ENCODE measurements at places on chromosomes 1 and 21.

DNA sequence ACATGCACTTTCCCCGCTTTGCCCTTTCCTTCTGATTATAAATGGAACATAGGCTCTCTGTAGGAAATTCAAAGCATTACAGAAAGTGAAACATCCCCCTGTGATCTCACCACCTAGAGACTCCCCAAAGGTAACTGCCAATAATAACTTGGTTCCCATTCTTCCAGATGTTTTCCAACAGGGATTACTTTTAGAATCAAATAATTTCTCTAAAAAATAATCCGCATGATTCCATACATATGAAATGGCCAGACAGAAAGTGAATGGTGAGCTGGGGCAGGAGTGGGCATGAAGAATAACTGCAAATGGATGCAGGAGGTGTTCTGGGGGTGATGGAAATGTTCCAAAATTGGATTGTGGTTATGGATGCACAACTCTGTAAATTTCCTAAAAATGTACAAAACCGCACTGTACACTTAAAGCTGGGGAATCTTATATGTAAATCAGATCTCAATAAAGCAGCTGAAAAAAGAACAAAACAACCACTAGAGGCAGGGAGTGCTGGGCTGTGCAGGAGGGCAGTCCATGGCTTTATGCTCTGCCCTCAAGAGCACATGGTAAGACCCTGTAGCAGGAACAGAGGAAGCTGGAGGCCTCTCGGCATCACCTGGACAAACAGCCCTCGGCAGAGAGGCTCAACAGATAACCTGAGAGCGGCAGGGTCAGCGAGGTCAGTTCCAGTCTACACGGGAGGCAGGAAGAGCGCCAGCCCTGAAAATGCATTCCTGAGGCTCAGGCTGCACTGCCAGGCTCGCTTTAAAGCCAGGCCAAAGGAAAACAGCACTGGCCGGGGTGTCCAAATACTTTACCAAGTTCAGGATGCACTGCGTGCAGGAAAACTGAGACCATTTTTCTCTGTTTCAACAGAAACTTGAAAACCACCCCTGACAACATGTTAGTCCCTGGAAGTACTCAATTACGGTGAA, 39.7 kb downstream of the CAPZB start:
- no peak for DNase-seq

DNA sequence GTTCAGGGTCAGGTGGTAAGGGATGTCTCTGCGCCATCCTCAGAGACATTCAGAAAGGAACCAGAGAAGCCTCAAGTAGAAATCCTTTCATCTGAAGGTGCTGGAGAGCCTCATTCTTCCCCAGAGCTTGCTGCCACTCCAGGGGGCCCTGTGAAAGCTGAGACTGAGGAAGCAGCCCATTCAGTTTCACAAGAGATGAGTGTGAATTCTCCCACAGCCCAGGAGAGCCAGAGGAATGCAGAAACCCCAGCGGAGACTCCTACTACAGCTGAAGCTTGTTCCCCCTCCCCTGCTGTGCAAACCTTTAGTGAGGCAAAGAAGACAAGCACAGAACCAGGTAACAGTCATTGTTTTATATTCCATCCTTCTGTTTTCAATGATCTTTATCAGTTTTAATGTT, 38.7 kb downstream of the ZBTB40 start:
- no peak for DNase-seq

GRCh38 chr1:52928015-52928404, 934 bp downstream of the SCP2 start:
- no peak for DNase-seq

GRCh38 chr1:56993475-56993874, 27.7 kb upstream of the C8B start:
- no peak for DNase-seq

- DNase-seq, result peak; percentile 26
Measured at GRCh38 chr1:21622466-21623315, 46.5 kb downstream of the RAP1GAP start.

GRCh38 chr1:87024936-87025540, 110.6 kb downstream of the HS2ST1 start:
- no peak for DNase-seq

- no peak for DNase-seq
Measured at GRCh38 chr1:115134850-115135480, 45.7 kb upstream of the TSPAN2 start.

All from activated effector memory CD4-positive, alpha-beta T cell treated with Interleukin-2 at 50 U/mL for 16 hours (primary cell).